ENCODE measurements at places on chromosomes 7 and 10. TPM values are rescaled to one million over a fixed set of nuclear protein-coding genes. Genes with fewer than 3 reads are reported as not detected.

- H3K4me3 ChIP-seq: no peak overlapping the region
- no peak for DNase-seq
- no peak overlapping the region for H3K27ac ChIP-seq
- H3K36me3 ChIP-seq: no peaks in the 10 kb centered on the region
- H3K27me3 ChIP-seq: no peaks in the 10 kb centered on the region
Measured at GRCh38 chr10:14579405-14579804, 195.3 kb downstream of the FAM107B start.

GRCh38 chr10:131772441-131772840 is 128.4 kb upstream of the PPP2R2D start:
- no peak overlapping the region for H3K4me3 ChIP-seq
- H3K4me1 ChIP-seq: no peaks in the 10 kb centered on the region
- no peak for DNase-seq
- H3K36me3 ChIP-seq: no peaks in the 10 kb centered on the region
- no peak overlapping the region for H3K27ac ChIP-seq

- no peaks in the 10 kb centered on the region for H3K36me3 ChIP-seq
- no peak for DNase-seq
- H3K4me1 ChIP-seq: no peaks in the 10 kb centered on the region
- no peak overlapping the region for H3K4me3 ChIP-seq
- H3K27me3 ChIP-seq: no peaks in the 10 kb centered on the region
Measured at GRCh38 chr7:158723714-158724385, 19.2 kb upstream of the NCAPG2 start.

DNA sequence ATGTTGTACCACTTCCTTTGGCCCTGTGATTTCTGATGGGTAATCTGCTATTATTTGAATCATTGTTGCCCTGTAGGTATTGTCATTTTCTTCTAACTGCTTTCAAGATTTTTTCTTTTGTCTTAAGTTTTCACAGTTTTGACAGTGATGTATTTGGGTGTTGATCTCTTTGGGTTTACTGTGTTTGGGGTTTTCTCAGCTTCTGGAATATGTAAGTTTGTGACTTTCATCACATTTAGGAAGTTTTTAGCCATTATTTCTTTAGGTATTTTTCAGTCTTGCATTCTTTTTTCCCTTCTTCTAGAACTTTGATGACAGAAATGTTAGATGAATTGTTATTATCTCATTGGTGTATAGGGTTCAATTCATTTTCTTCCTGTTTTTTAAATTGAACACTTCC is 23.1 kb upstream of the PON2 start:
- no peak overlapping the region for H3K27ac ChIP-seq
- no peaks in the 10 kb centered on the region for H3K36me3 ChIP-seq
- no peaks in the 10 kb centered on the region for H3K27me3 ChIP-seq

CYP3A4 gene
- not detected for total RNA-seq

All from esophagus muscularis mucosa (tissue), 4 donors.